Heart left ventricle (tissue), 16 donors: ENCODE measurements at places on chromosomes 11 and 22.

- DNase-seq: no peak
Measured at GRCh38 chr11:71221821-71222220, 30.6 kb downstream of the SHANK2 start.

DNA sequence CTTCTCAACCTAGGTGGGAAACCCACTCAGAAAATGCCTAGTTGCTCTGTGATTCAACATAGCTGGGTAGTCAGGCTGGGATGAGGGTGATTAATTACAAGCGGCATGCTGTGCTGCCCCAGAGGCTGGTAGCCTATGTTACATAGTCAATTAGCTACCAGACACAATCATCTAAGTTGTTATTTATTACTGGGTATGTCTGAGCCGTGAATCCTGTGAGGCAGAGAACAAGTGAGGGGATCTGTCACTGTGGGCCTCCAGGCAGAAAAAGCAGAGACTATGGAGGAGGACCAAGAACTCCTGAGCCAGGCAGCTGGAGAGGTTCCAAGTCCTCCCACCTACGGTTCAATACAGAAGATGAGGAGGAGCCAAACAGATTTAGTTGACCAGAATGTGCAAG is 186.6 kb upstream of the BDNF start:
- no peak for DNase-seq

- DNase-seq: no peak
Measured at GRCh38 chr22:30546616-30547015, at the start of gene SEC14L6. Gene SEC14L6 (minus strand): TSS chr22:30546741. CDS start chr22:30546682, 59 bp downstream.

- no peak for DNase-seq
Measured at GRCh38 chr11:86624366-86624765, 48.0 kb downstream of the ME3 start.

- no peak for DNase-seq
Measured at GRCh38 chr11:66265531-66266377, 2.7 kb upstream of the RAB1B start.

DNA sequence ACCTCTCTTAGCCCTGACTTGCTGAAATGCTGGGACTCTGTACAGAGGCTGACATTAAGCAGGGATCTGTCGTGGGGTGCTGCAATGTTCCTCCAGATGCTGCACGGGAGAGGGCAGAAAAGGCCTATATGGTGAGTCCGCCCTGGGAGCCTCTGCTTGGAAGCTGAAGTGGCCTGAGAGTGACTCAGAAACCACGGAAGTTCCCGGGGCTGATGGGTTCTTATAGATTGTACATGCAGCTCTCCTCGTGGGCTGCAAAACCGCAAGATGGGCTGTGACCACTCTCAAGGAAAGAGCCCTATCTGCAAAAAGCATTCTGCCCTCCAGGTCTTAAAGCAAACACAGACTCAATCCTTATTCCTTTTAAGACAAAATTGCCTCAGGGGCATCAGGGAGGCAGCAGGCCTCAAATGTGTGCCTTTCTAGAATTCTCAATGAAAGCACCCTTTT is 5.8 kb upstream of the SLC43A3 start:
- no peak for DNase-seq

GRCh38 chr22:27381552-27381951 is 420.0 kb downstream of the MN1 start:
- no peak for DNase-seq

- DNase-seq: peak; percentile 4
Measured at GRCh38 chr22:38464992-38465672, 2.8 kb upstream of the KDELR3 start.

DNA sequence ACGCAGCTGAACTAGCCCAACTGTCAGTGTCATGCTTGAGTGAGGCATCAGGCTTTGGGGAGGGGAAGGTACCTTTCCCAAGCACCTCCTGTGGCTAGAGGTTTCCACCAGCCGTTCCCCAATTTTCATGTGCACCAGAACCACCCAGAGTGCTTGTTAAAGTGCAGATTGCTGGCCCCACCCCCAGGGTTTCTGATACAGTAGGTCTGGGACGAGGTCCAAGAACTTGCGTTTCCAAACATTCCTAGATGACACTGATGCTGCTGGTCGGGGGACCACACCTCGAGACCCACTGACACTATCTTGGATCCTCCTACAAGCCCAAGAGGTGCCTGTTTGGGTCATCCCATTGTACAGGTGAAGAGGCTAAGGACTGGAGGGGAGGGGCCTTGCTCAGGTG is 59.8 kb downstream of the PDE2A start:
- no peak for DNase-seq

DNA sequence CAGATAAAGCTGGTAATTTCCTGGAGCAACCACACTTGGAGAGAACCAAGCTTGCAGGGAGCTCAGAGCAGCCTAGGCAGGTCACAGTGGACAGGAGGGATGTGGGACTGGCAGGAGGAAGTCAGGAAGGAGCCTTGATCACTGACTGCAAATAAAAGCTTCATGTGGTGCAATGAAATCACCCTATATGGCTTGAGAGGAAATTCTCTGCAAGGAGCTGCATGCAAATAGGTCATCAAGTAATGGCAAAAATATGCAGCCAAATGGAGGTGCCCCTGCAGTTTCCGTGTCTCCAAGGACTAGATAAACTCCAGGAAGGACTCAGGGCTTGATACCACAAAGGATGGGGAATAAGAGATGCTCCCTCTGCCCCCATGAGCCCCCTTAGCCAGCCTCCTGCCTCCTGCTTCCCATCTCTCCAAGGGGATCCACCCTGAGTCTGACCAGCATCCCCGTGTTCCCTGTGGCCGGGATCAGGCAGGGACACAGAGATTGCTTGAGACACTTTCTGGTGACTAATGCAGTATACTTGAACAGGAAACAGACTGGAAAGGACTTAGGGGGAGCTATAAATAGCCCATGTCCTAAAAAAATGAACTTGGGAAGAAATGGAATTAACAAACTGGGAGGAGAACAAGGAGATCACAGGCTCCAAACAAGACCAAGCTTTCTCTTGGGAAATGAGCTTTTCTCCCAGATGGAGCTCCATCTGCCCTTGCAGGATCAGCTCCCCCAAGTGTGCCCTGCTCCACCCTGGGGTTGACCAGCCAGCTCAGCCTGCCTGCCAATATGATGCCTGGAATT is 23.9 kb upstream of the MICAL2 start:
- peak; percentile 79 for DNase-seq

GRCh38 chr11:101914341-101914737 is 471 bp upstream of the CEP126 start:
- no peak for DNase-seq

- no peak for DNase-seq
Measured at GRCh38 chr11:122062763-122063162, 53.3 kb downstream of the BLID start.

DNA sequence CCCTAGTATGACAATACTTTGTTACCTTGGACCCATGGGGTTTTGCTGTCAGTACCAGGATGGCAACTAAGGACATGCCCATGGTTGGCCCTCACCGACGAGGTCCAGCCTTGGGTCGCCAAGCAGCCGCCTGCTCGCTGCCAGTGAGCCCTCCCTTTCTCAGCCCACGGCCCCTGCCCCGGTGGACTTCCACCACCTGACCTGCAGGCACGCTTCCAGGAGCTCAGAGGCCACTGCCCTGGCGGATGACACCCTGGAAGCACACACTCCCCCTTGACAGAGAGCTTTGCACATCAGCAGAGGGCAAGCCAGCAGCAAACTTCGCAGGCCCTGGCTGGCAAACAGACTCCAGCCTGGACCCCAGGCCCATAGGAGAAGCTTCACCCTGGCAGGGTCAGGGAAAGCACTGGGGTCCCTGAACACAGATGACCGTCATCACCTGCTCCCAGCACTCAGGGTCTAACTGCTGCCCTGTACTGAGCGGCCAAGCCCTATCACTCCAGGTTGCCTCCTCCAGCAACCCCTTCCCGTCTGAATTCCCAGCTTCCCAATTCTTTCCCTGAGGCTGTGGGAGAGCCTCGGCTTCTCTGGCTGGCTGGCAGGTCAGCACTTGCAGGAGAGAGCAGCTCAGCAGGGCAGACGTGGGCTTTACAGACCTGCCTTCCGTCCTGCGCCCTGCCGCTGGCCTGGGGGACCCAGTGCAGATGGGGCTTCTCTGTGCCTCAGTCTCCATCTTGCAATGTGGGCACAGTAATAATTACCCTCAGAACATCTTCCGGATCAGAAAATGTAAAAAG is 2.7 kb upstream of the PPARA start:
- DNase-seq: peak; percentile 85

DNA sequence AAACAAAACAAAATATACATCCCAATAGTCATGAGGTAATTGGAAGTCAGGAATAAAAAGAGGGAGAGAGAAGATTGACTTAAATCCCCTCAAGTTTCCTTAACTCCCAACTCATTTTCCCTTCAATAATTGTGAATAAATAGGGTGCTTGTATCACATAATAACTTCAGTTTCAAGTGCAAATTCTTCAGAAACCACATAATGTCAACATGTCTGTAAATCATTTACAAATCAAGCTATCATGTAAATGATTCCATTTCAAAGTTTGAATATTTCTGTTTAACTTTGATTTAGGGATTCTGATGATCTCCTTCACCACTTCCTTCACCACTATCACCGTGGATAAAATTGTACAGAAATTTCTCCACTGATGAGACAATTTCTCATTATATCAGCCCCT is 23.2 kb downstream of the CASP5 start:
- no peak for DNase-seq

GRCh38 chr11:364991-365725 is 4.1 kb upstream of the B4GALNT4 start:
- no peak for DNase-seq

DNA sequence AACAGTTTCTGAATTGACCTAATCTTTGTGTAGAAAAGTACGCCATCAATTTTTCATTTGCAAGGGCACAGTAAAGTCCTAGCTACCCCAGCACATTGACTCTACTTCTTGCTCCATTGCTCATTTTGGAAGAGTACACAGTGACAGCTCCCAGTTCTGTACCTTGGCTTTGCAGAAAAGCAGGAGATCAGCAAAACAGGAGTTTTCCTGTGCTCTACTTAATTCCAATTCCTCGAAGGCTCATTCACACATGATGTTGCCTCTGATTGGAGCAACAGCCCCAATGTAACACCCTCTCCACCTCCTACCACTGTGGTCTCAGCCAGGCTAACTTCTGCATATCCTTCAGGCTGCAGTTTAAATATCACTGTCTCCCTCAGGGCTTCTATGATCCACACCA is 118.7 kb downstream of the PAX6 start:
- no peak for DNase-seq

DNA sequence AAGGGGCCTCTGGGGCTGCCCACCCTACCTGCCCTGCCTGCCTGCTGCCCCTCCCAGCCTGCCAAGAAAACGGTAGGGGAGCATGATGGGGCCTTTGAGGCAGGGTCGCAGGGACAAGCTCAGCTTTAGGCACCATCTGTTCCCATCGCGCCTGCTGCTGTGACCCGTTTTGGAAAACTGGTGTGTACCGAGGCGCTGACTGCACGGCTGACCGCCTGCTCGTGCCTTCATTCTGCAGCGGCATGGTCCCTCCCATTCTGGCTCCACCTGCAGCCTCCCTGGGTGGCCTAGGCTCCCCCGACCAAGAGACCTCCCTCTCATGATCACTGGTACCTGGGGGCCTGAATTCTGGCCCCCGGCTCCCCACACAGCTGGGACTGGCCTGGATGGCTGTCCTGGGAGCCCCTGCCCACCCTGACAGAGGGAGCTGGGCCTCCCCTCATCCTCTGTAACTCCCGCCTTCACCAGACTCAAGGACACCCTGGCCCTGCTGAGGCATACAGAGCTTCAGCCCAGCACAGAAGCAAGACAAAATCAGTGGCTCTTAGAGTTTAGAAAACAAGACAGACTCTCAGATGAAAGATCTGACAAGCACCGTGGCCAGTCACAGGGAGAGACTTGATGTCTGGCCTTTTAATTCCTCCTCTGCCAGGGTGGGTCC is 6.5 kb upstream of the MYRF start:
- DNase-seq: no peak

DNA sequence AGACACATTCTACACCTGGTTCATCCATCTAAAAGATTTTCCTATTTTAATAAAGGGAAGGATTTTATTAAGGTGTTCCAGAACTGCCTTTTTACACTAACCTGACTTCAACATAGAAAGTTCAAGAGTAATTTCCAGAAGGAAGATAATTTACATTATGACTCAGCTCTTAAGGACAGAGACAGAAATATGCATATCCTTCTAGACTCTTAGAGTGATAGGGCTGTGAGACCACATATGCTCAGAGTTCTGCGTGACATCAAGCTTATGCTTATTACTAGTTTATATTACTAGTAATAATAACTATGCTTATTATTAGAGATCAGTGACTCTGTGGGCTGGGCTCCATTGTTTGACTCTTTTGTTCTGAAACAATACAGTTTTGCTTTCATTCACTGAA is 4.6 kb downstream of the PDGFD start:
- no peak for DNase-seq

DNA sequence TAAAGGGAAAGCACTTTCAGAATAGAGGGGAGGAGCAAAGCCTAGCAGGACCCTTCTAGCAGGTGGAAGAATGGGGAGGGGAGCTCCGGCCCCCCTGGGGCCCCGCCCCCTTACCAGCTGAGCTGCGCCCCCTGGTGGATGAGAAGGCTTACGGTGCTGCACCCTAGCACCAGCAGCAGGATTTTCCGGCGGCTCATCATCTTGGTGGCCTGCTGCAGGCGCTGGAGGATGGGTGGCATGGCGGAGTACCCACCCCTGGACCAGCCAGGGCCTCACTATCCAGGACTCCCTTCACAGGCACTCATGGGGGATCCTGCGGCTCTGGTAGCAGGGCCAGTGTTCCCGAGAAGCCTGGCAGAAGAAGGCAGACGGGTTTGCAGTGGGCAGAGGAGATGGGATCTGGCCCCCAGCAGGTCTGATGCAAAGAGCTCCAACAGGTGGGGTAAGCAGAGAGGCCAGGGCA is 3.8 kb downstream of the GAL3ST3 start:
- DNase-seq: peak; percentile 88

GRCh38 chr11:2687782-2688191 is 12.0 kb downstream of the KCNQ1OT1 start:
- DNase-seq: no peak

- no peak for DNase-seq
Measured at GRCh38 chr11:75853971-75854370, 39.0 kb downstream of the UVRAG start.

GRCh38 chr22:28058036-28058435 is 139.0 kb upstream of the PITPNB start:
- DNase-seq: no peak

DNA sequence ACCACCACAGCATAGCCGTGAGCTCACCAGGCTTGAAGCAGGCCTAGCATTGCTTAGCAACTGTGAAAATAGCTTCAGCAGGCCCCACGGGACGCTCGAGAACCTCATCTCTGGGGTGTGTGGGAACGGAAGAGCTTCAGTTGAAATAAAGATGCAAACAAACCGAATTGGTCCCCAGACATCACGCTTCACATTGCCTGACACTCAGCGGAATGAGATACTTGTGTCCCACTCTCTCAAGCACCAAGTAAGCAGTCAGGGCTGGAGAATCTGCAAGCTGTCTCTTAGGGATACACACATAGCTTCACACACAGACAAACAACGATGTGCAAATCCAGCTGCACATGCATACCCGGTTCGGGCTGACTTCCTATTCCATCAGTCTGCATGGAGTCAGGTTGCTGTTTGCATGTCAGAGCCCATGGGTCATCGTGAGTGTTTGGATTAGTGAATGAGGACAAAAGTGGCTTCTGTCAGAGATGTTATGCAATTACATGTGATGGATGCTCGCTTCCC is 205.7 kb downstream of the SNX19 start:
- DNase-seq: peak; percentile 30

- no peak for DNase-seq
Measured at GRCh38 chr11:93936460-93936859, 84.7 kb upstream of the HEPHL1 start.
